ENCODE measurements at places on chromosomes 1 and 21.

DNA sequence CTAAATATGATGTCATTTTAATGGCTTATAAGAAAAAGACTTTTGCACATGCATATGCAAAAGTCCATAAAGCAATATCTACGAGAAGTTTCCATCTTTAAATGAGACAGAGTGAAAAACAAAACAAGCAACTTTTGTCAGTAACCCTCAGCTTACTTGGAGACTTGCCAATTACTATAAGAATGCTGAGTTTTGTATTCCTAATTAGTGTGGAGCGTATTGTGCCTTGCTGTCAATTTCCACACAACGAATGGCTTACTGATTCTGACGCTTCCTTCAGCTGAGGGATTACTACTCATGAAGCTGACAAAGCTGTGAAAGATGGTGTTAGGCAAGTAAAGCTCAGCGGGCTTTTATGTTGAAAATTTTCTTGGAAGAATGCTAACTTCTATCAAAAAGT is 440.4 kb upstream of the ADAMTS5 start:
- no peak for DNase-seq

GRCh38 chr21:29193072-29193471 is 62.6 kb downstream of the MAP3K7CL start:
- no peak for DNase-seq

- DNase-seq: no peak
These were observed 13.3 kb upstream of the PPP2R5A start for GRCh38 chr1:212271823-212272485.

GRCh38 chr1:76125473-76126219 is 51.1 kb downstream of the ST6GALNAC3 start:
- no peak for DNase-seq

- DNase-seq: no peak
These were observed 27.5 kb upstream of the TCEA3 start for GRCh38 chr1:23452011-23452411.

DNA sequence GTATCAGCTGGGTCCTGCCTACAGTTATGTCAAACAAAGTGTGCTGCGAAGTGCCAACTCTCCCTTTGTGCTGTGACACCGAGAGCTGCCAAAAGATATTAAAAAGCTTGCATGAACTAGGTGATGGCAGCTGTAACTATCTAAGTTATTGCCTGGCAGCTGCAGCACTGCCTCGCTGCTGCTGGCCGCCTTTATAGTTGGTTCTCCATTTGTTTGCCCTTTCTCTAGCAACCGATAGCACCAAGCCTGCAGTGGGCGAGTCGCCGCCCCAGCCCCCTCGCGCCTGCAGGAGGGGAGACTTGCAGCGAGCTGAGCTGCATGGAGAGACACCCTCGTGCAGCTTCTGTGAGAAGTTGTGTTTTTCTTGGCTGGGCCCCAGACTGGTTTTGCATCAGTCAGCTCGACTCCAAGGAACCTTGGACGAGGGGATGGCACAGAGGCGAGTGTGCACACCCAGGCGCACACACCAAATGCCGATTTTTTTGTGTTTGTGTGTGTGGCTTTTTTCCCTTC is 330.6 kb downstream of the RPS6KC1 start:
- DNase-seq: peak; percentile 29

GRCh38 chr1:177945943-177946650 is 23.8 kb downstream of the SEC16B start:
- DNase-seq: peak; percentile 54

GRCh38 chr1:1282998-1283397 is 2.8 kb downstream of the SCNN1D start:
- DNase-seq: no peak

GRCh38 chr1:112114540-112114939 is 125.1 kb upstream of the KCND3 start:
- no peak for DNase-seq

GRCh38 chr1:67405473-67406245 is 24.5 kb downstream of the SERBP1 start:
- DNase-seq: no peak

DNA sequence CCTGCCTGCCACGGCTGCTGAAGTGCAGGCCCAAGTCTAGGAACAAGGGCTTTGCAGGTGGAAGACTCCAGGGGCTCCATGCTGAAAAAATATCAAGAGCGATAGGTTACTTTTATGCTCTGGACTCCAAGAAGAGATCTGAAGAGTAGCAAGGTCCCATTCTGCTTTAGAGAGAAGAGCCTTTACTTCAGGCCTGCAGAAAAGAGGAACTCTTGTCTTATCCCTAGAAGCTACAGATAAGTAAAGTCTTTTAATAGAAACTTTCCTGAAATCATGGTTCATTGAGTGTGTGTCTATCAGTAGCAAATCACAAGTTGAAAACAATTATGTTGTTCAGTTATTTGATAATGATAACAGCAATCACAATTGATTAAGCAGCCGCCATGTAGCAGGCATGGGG is 113.3 kb downstream of the TNR start:
- no peak for DNase-seq

DNA sequence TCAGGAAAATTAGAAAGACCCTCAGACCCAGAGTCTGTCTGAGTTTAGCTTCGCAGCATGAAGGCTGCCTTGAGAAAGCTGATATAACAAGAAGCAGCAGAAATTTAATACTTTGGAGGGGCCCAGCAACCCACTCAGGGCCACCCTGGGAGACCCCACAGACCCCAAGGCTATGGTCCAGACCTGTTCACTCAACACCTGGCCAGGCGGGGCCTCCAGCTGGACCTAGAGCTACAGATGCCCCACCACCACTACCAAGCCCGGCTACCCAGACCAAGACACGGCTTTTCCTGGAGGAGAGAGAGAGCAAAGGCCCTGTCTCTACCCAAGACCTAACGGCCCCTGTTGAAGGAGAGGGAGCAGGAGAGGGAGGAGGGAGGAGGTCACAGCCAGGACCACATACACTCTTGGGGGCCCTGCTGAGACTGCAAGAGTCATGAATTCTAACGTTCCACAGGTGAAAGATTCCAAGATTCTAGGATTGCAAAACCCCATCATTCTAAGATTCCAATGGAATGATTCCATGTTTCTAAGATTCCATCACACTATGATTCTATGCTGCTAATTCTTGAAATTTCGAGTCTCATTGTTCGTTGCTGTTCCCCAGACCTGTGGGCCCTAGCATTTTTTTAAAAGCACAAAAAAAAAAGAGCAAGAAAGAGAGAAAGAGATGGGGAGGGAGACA is 53.2 kb downstream of the LACTBL1 start:
- no peak for DNase-seq

DNA sequence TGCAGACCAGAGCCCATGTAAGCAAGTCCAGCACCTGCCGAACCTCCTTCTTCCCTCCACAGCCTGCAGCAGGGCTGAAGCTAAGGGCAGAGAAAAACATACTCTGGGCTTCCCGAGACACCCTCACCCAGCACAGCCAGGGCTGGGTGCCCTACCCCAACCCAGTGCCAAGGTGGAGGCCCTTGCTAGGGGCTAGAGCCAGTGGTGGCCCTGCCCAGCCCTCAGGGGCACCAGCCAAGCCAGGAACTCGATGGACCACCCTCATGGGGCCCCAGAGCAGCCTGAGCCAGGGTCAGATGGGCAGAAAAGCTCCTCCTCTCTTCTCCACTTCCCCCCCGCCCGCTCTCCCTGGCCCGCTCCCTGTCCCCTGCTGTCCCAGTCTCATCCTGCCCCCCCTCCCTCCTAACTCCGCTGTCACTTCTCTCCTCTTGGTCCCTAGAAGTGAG is 15.9 kb downstream of the TNFRSF25 start:
- no peak for DNase-seq

DNA sequence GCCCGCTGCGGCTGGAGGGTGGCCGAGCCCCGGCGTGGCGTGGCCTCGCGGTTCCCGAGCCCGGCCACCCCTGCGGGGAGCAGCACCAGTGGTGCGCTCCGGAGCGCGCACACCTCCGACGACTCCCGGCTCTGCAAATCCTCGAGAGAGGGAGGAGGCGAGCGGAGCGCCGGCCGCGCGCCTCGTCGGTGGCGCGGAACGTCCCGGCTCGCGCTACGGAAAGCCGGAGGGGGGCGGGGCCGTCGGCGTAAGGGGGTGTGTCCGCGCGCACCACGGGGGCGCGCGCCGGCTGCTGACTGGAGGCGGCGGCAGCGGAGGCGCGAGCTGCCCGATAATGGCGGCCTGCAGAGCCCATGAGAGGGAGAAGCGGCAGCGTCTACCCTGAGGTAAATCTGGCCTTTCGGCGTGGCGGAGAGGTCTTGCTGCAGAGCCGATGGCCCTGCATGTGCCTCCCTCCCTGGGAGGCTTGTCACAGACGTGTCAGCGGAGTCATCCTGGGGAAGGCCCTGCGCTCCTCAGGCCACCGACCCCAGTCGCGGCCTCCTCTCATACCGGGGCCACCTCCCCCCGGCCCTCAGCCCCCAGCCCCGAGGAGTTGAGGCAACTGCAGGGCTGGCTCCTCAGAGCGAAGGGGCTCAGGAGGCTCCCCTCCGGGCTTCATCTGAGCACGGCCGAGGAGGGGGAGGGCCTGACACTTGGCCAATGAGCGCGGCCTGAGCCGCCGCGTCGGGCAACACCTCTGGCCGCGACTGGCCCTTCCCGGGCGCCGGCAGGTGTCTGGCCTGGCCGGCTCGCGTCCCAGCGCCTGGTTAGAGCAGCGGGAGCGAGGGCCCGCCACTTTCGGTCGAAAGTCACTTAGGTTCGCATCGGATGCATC is at the start of gene PDIK1L:
Gene PDIK1L (plus strand): TSS at position 295 of the 877 bp plus-strand sequence. CDS start 2,485 bp downstream, outside the sequence.
- DNase-seq: peak; percentile 98

DNA sequence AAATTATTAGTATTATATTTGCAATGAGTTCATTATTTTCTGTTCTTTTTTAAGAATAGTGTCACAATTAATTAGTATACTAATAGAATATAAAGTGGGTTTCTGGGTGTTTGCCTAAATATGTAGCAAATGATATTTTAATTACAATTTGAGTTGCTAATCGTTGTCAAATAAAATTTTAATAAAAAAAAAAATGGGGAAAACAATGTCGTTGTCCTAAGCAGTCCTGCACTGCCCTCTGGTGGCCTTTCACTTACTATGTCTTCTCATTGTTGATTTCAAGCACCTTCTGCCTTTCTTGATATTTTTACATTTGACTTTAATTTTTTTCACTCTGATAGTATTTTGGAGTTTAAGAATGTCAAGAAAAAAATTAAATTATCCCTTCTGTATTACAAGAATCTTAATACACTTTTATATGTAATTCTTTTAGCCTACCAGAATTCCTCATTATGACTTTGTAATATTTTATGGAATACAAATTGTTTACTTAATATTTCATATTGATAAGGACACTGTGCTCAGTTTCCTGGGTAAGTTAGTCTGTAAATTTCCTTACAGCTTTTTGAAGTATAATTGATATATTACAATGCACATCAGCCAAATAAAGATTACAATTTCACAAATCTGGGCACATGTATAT is 104.5 kb upstream of the FMN2 start:
- no peak for DNase-seq

- DNase-seq: no peak
These were observed 11.7 kb upstream of the CAPN9 start for GRCh38 chr1:230735447-230735846.

GRCh38 chr1:95039360-95040031 is 33.3 kb downstream of the ALG14 start:
- DNase-seq: no peak

DNA sequence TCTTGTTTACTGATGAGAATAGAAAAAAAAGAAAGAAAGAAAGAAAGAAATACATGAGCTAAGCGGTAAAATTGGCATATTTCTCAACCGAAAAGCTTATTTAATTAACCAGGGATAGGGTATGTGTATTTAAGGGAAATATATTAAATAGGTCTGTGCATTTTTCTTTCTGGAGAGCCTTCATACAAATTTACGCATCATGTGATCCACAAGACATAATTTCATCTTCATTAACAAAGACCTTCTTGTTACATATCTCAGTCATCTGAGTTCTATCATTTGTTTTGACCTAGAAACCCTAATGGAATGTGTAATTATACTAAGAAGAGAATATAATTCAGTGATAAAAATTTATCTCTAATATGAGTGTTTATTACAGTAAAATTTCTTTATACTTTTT is 37.2 kb downstream of the CFH start:
- no peak for DNase-seq

DNA sequence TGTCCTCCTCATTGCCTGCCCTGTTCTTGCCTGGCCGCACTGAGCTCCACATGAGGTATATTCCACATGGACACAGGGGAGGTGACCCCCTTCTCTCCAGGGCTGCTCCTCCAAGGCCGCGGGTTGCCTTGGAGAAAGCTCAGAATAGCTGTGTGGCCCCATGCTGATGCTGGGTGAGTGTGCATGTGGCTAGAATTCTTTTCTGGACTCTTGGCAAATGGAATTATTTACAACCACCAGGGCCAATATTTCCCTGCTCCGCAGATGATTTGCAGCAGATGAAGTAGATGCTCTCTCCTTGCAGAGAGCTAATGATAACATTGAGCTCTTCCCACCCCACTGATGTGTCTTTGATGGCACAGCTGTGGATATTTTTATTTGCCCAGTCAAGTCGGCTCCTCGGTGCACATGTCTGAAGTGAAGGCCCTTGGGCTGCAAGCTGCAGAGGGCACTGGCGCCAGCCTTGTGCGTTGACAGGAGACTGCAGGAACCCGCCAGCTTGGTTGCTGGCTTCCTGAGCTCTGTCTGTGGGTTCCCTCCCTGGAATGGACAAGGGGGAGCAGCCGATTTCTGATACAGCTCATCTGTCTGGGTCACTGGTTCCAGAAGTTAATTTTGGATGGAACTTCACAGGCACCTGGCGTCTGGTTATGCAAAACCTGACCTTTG is 404.7 kb upstream of the VAMP3 start:
- no peak for DNase-seq

DNA sequence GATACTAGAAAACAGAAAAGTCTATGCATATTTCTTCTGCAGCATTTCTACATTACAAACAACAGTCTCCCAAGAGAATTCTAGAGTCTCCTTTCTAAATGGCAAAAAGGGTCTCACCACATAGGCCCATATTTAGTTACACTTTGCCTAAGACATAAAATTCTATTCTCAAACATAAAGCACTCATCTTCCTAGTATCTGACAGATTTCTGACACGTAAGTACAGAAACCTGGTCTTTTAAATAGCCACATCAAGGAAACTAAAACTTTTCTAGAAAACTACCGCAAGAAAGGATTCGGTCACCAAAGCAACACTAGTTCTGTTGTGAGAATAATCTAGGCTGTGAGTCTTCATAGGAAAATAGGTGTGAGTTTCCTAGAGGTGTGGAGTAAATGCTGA is 33.6 kb upstream of the CTSK start:
- no peak for DNase-seq

All from hindlimb muscle (tissue), 1 donor.